Fibroblast of the aortic adventitia (primary cell): ENCODE measurements at places on chromosomes 16 and 17. TPM values are rescaled to one million over a fixed set of nuclear protein-coding genes. Genes with fewer than 3 reads are reported as not detected.

The CFAP52 gene
- total RNA-seq = 0.18 and 2.7 TPM in 2 replicates

GRCh38 chr17:57560319-57560705, 184.8 kb downstream of the CCDC182 start:
- no peak for DNase-seq

DNA sequence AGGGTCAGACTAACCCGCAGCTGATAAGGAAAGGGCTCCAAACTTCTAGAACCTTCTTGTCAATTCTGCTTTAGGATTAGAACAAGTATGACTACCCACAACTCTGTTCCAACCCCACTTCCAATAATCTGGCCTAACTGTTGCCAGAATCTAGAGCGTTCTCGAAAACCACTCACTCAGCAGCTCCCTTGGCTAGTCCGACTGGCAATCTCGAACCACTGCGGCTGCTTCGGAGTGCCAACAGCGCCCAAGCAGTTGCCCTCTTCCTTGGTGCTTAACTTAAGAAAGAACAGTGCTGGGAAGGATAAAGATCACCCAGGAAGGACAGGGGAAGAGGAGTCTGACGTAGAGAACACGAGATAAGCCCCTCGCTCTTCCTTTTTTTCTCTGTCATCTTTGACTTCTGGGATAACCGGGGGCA, 818 bp downstream of the DNAJC7 start:
- peak; percentile 45 for DNase-seq

DNA sequence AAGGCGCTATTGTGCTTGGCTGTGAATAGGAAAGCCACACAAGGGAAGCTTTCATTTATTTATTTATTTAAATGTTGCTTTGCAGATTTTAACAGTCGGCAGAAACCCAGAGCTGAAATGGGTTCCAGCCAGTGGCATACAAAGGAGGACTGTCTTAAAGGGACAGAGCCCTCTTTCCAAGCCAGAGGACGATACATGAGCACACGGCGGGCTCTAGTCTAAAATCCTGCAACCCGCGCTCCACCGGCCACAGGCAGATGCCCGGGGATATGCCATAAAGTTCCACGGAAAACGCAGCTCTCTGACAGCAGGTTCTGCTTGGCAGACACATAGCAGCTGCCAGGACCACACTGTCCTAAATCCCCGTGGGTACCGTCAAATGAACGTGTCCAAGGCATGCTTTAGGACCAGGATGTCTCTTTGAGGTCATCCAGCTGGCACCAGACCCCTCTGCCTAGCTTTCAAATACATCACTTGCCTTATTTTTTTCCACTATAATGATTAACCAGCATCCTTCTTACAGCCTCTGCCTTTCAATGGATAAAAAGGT, 64.6 kb downstream of the CYTH1 start:
- DNase-seq = peak; percentile 67

GRCh38 chr17:35801583-35802224, 6.3 kb upstream of the MMP28 start:
- DNase-seq = peak; percentile 86

GRCh38 chr16:1877089-1877488, 5.1 kb upstream of the MEIOB start:
- no peak for DNase-seq
